ENCODE measurements at places on chromosomes 11 and 22. TPM values are rescaled to one million over a fixed set of nuclear protein-coding genes. Genes with fewer than 3 reads are reported as not detected.

DNA sequence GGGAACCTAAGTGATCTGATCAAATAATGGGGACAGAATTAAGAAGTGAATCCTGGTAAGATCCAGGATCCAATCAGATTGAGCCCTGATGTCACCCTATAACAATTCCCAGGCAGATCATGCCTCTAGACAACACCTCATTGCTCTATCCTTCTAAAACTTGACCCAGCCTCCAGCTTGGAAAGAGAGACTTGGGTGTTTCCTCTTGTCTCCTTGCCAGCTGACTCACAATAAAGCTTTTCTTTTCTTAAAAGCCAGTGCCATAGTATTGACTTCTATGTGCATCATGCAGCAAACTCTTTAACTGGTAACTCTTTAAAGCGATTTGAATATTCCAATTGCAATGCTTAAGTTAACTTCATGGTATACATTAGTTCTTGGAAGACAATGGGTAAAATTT is 109.6 kb upstream of the CHORDC1 start:
- DNase-seq = no peak
- H3K27me3 ChIP-seq = no peaks in the 10 kb centered on the region
- H3K36me3 ChIP-seq = no peaks in the 10 kb centered on the region
- no peak overlapping the region for H3K4me3 ChIP-seq
- no peak overlapping the region for H3K27ac ChIP-seq

- peaks cover 48% of the 10 kb centered on the region for H3K36me3 ChIP-seq
- H3K4me3 ChIP-seq = no peak overlapping the region
- no peak for DNase-seq
- H3K27ac ChIP-seq = no peak overlapping the region
Measured at GRCh38 chr22:35808377-35808776, 90.7 kb downstream of the APOL5 start.

The APOBEC3G gene
- total RNA-seq = 15.6 TPM

The OR5T1 gene
- total RNA-seq = not detected

DNA sequence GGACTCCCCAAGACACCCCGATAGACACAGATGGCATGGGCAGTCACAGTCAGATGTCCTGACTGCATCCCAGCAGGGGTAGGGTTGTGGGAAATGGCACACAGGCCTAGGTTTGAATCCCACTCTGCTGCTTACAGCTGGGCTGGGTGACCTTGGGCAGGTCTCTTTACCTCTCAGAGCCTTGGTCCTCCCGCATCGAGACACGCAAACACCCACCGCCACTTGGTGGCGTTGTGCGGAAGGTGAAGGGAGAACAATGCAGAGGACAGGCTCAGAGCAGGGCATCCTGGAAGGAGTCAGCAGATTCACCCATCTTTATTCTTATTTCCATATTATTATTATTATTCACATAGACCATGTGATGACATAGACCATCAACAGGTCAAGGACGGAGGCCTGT is 140.5 kb downstream of the MIAT start:
- peaks cover 13% of the 10 kb centered on the region for H3K4me1 ChIP-seq
- H3K36me3 ChIP-seq = no peaks in the 10 kb centered on the region
- no peaks in the 10 kb centered on the region for H3K27me3 ChIP-seq
- no peak overlapping the region for H3K4me3 ChIP-seq
- no peak overlapping the region for H3K27ac ChIP-seq

The KRTAP5-1 gene
- total RNA-seq = not detected

The SEC14L2 gene
- total RNA-seq = 16.6 TPM

DNA sequence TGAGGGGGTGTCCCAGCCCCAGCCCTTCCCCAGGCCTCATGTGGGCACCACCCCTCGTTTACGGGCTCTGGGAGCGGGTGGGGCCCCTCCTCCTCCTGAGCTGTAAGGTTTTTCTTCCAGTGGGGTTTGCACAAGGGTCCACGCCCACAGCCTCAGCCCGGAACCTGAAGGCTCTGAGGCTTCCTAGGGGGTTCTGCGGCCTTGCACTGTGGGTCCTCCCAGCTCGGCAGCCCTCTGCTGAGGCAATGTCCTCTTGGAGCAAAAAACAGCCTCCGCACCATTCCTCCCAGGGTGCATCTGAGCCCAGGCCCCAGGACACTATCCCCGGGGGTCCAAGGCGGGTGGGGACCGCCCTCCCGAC is 14.1 kb downstream of the H19 start:
- H3K4me1 ChIP-seq = no peaks in the 10 kb centered on the region
- no peak overlapping the region for H3K27ac ChIP-seq
- H3K27me3 ChIP-seq = no peaks in the 10 kb centered on the region
- H3K36me3 ChIP-seq = no peaks in the 10 kb centered on the region

GRCh38 chr11:49405743-49406142 is 197.3 kb upstream of the FOLH1 start:
- H3K27ac ChIP-seq = no peak overlapping the region
- no peak for DNase-seq
- H3K36me3 ChIP-seq = no peaks in the 10 kb centered on the region
- H3K4me3 ChIP-seq = no peak overlapping the region

The GRAMD1B gene
- 16.8 TPM for total RNA-seq

The SLC5A1 gene
- not detected for total RNA-seq

- H3K4me1 ChIP-seq = peaks cover 27% of the 10 kb centered on the region
- DNase-seq = peak; percentile 96
- H3K27ac ChIP-seq = peak overlapping the region; percentile 98
Measured at GRCh38 chr11:18383388-18384156, 10.8 kb upstream of the LDHA start.

- peak; percentile 99 for DNase-seq
- no peaks in the 10 kb centered on the region for H3K36me3 ChIP-seq
- peak overlapping the region; percentile 75 for H3K27ac ChIP-seq
- H3K4me1 ChIP-seq = peaks cover 23% of the 10 kb centered on the region
- no peaks in the 10 kb centered on the region for H3K27me3 ChIP-seq
- H3K4me3 ChIP-seq = peak overlapping the region; percentile 55
Measured at GRCh38 chr11:2933375-2934020, 4.3 kb upstream of the PHLDA2 start.

The PARVB gene
- total RNA-seq = 29.3 TPM

DNA sequence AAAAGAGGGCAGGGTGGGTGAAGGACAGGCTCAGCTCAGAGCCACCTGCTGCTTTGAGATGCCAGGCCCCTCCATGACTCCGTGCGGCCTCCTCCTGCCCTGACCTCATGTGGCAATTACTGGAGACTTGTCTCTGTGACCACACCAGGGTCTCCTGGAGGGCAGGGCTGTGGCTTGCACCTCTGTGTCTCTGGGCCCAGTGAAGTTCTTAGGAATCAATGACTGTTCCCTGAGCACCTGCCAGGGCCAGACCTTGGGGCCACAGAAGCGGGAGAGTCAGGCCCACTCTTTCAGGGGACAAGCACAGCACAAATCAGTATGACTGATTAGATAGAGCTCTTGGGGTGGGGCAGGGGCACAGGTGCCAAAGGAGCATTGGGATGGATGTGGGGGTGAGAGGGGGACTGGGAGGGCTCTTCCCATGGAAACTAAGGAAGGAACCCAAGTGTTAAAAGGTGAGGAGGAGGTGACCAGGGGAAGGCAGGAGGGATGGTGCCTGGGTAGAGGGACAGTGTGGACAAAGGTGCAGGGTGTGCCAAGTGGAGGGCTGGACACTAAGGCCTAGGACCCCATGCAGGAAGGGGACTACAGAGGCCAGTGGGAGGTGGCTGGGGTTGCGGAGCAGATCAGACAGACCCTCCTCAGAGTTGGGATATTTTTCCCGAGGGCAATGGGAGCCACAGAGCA is 77.3 kb upstream of the SHISAL1 start:
- no peak overlapping the region for H3K4me3 ChIP-seq
- no peaks in the 10 kb centered on the region for H3K4me1 ChIP-seq
- peaks cover 20% of the 10 kb centered on the region for H3K27me3 ChIP-seq
- H3K36me3 ChIP-seq = no peaks in the 10 kb centered on the region
- no peak overlapping the region for H3K27ac ChIP-seq

- peaks cover 27% of the 10 kb centered on the region for H3K27me3 ChIP-seq
- H3K4me3 ChIP-seq = no peak overlapping the region
Measured at GRCh38 chr22:24421428-24421931, 5.9 kb upstream of the ADORA2A start.

- no peak for DNase-seq
- H3K27ac ChIP-seq = no peak overlapping the region
- no peak overlapping the region for H3K4me3 ChIP-seq
- no peaks in the 10 kb centered on the region for H3K4me1 ChIP-seq
Measured at GRCh38 chr11:13324141-13324540, 46.6 kb downstream of the BMAL1 start.
